ENCODE measurements at places on chromosomes 1 and 21.

DNA sequence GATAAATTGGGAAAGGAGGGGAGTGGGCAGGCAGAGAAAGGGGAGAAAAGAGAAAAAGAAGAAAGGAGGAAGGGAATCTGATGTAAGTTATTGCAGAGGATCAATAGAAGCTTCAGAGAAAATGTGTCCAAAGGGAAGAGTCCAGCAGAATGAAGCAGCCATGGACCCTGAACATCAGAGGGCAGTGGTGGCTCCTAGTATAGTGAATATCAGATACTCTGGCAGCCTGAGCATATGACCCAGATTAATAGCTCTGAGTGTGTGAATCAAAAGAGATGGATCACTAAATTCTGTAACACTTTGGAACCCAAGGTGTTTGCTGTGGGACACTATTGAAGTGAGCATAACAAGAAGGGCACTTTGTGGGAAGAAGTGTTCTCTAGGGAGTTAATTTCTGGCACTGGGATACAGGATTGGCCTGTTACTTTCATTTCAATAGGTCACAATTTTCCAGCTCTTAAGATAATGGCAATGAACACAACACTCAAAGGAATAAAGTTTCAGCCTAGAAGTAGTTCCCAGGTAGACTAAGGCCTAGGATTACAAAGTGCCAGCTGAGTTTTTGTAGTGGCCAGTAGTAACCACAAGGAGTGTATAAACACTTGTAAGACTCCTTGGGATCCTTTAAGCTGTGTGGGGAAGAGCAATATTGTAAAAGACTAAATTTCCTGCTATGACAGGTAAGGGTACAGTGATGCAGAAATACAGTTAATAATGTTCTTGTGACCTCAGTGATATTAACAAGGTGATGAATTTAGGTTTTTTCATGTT lies 164.5 kb upstream of the BEND5 start:
- peak; percentile 62 for DNase-seq

- DNase-seq: no peak
Measured at GRCh38 chr1:185450060-185450788, 133.2 kb upstream of the IVNS1ABP start.

GRCh38 chr1:203135636-203136305 lies 8.2 kb downstream of the ADORA1 start:
- no peak for DNase-seq

- no peak for DNase-seq
Measured at GRCh38 chr1:90048043-90048442, 53.1 kb downstream of the ZNF326 start.

DNA sequence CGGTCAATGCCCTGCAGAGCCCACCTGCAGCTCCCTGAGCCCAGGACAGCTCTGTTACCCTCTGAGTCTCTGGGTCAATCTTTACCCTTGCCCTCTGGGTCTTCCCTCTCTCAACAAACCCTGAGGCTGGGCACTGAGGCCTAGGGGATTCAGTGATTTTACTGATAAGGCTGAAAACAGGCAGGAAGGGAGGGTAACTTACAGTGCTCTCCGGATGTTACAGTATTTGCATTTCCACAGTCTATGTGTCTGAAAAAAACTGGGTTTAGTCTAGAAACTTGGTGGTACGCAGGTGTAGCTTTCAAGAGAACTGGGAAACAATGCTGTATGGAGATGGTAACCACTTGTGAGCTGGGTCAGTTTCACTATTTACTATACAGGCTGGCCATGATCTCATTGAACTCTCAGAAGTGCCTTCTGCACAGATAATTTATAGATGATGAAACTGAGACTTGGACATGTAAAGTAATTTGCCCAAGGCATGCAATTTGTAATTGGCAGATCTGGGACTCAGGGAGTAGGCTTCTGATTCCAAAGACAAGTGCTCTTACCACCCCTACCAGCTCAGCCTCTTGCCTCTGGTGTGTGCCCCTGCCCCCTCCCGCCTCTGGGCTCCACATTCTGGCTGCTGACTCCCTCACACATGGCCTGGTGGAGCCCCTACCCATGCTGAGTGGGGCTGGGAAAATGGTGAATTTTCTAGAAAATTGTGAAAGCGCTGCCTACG lies 48.8 kb downstream of the TENT5C start:
- peak; percentile 33 for DNase-seq

- DNase-seq: no peak
Measured at GRCh38 chr1:205270764-205271163, 43.0 kb downstream of the TMCC2 start.

GRCh38 chr1:44785501-44786137 lies 2.4 kb downstream of the BEST4 start:
- DNase-seq: no peak

- no peak for DNase-seq
Measured at GRCh38 chr1:58999676-59000075, 215.8 kb upstream of the JUN start.

DNA sequence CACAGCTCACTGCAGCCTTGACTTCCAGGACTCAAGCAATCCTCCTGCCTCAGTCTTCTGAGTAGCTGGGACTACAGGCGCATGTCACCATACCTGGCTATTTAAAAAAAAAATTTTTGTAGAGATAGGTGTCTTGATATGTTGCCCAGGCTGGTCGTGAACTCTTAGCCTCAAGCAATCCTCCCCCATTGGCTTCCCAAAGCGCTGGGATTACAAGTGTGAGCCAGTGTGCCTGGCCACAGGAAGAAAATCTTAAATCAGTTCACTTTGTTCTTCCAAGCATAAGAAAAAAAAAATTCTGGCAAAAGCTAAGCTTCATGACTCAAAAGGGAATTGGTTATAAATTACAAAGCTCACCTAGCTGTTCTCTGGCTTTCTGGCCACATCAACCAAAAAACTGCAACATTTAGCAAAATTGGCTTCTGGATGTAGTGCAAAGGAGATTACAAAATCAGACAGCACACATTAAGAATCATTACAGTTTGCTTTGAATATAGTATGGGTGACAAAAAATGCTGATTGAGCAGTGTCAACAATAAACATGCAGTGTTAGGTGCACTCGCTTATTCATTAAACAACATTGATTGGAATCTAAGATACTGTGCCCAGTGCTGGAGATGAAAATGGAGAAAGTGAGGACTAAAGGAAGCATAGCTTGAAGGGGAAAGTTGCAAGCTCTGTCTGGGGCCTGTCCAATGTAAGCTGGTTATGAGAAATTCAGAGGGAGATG lies 76.7 kb downstream of the KCTD3 start:
- no peak for DNase-seq

GRCh38 chr21:19489930-19490329 lies 1086.3 kb upstream of the TMPRSS15 start:
- no peak for DNase-seq

DNA sequence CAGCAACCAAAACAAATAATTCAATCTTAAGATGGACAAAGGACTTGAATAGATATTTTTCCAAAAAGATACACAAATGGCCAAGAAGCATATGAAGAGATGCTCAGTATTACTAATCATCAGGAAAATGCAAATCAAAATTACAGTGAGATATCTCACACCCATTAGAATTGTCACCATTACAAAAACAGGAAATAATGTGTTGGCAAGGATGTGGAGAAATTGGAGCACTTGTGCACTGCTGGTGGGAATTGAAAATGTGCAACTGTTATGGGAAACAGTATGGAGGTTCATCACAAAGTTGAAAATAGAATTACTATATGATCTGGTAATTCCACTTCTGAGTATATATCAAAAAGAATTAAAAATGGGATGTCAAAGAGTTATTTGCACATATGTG lies 83.2 kb downstream of the SH3GLB1 start:
- DNase-seq: no peak

GRCh38 chr21:39441502-39442475 lies 3.8 kb downstream of the LCA5L start:
- DNase-seq: no peak

DNA sequence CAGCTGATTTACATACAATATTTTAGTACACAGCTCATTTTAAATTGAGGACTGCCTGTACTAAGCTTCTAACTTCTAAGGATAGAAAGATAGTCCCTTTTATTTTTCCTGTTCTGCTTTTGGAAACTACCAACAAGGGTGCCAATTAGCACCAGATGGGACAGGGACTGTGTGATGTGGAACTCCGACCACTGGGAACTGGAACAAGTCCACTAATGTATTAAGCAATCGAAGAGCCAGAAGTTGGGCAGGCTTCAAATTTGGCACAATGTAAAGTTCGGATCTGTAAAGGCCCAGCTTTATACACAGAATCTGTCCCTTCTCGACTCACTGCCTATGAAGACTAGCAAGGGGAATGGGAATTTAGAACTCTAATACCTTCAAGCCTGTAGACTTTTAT lies 149.3 kb downstream of the ZC3H11B start:
- DNase-seq: no peak

GRCh38 chr1:143665606-143666005 lies 306.2 kb downstream of the FAM72C start:
- no peak for DNase-seq

Measured in NCI-H2107 (cell line).